ENCODE measurements at places on chromosomes 11 and 22.

- peak; percentile 14 for DNase-seq
Measured at GRCh38 chr11:133078591-133079404, 453.5 kb downstream of the OPCML start.

DNA sequence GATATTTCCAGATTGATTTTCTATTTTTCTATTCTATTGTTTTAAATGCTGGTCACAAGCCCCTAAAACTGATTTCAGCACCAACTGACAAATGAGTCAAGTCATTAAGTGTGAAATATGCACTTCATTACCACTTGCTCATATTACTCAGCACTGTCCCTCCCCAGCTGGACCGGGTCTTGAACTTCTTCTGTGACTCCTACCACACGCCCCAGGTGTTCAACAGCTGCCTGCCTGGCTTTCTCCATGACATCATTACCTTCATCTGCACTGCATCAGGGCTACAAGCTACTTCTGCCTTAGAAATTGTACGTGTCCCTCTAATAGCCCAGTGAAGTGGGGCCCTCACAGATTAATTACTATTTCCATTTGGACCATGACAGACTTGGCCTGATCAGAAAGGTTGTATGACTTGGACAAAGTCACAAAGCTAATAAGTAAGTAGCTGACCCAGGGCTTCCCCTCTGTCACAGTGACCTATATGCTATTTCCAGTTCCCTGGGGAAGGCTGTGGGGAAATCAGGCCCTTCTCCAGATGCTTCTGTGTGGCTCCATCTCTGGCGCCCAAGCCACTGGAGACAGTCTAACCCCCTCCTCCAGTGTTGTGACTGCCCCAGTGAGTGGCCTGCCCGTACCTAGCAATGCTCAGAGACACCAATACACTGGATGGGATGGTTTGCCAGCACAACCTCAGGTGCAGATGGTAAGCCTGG is 18.1 kb downstream of the TBC1D10A start:
- DNase-seq, result peak; percentile 79

DNA sequence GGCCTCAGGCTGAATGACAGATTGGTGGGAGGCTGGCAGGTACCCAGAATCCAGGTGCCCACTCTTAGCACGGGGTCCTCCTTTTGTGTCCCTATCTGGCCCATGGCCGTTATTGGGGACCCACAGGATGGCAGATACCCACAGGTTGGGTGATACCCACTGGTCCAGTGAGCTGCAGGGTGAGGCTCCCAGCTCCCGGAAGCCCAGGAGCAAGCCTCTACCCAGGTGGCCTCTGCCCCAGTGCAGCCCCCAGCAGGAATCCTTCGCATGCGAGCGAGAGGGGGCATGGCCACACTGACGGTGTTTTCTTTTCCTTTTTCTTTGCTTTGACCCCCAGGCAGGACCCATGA is 116.1 kb downstream of the PHF21B start:
- DNase-seq, result no peak

DNA sequence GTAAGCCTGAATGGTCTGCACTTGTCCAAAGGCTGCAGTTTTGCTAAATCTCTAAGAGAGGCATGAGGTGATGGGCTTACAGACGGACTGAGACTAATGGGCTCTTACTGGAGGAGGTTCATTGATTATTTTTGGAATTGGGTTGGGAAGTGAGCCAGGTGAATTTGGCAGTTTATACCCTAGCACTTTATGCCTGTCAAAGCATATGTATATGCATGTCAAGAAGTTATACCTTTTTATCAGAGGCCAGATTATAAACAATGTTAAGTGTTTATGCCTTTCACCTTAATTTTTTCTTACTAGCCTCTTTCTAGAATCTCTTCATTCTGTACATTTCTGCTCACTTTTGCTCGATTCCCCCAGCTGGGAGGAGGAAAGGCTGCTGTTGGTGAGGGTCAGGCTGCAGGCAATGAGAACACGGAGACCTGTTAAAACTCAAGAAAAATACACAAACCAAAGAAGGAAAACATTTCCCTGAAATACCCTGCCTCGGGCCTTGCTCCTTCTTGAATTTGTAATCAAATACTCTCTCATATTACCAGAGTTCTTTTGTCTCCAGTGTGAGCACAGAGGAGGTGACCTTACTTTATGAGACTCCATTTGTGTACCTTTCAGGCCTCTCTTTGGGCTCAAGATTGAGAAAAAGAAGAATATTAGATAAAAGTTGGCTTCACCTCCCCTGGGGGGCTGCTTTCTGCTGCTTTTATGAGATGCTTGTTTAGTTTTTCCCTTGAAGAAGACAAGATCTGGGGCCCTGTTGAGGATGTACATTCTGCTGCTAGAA is 19.6 kb downstream of the NAT10 start:
- no peak for DNase-seq

DNA sequence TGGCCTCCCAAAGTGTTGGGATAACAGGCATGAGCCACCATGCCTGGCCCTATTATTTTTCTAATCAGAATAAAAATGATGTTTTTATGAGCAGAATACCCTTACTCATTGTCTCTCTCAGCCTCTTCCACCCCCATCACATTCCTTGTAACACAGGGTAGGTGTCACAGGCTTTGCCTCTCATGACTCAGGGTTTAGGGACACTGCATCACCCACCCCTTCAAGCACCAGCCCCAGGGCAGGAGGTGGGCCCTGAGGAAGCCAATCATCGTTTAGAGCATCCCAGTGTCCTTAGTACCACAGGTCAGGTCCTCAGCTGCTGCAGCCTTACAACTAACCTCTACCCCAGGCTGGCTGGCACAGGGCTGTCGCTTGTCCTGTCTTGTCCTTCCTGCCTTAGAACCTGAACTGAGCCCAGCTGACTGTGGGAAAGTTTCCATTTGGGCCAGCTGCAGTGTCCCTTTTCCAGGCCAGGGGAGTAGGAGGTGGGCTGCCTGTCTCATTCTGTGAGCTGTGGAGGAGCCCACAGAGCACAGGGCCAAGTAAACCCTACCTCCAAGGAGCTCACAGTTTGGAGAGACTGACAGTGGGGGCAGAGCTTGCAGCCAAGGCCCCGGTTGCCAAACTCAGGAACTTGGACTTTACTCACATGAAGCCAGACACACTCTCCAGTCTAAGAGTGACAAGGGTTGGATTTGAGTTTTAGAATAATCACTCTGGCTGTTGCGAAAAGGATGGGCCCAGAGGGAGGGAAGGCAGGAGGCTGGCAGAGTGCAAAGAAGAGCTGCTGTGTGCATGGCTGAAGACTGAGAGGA is 19.5 kb upstream of the UVRAG start:
- DNase-seq, result no peak

DNA sequence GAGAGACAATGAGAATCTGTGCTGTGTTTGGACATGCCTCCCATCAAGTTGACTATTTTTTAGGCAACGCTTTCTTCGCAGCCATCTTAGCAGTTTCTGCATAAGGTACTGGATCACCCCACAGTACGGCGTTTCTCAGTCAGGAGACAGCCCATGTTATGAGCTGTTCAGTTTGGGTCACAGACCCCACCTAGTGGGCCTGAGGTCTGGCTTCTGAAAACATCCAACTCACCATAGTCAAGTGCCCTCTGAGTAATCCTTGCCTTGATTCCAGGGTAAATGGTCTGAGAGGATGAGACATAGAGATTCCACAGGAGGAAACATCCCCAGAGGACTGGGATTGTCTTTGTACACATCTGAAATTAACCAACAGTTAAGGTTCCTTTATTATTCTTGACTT is 7.2 kb downstream of the BPIFC start:
- no peak for DNase-seq

- DNase-seq, result no peak
Measured at GRCh38 chr11:81241672-81242275, 1491.9 kb downstream of the FAM181B start.

GRCh38 chr11:112811783-112812182 is 149.4 kb upstream of the NCAM1 start:
- DNase-seq, result no peak

DNA sequence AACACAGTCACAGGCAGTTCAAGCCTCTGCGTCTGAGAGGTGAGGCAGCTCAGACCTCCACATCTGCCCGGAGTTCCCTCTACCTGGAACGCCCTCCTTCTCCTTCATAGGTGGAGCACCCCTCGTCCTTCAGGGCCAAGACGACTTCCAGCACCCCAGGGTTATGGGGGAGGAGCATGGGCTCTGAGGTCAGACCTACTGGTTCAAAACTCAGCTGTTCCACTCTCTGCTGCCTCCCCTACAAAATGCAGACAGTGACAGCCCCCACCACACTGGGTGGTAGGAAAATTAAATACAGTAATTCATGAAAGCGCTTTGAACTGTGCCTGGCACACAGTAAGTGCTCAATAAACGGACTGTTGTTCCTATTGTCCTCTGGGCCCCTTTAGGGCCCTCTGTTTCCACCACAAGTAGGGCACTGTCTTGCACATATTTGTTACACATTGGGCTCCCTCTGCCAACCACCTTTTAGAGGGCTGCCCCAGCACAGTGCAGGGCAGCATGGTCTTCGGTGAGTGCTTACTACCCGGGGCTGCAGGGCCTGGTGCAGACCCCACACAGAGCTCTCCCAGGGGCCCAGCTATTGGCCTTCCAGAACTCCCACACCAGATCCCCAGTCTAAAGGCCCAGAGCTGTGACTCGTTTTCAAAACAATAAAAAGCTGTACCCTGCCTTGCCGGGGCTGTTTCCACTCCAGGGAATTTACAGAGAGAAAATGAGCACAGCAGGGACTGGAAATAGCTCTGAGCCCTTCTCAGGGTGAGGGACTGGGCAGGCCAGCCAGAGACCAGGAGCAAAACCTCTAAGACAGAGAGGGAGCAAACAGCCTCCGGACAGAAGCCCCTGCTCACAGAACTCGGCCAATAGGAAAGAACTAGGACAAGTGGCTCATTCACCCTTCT is 2.5 kb downstream of the TMEM184B start:
- DNase-seq, result peak; percentile 51

DNA sequence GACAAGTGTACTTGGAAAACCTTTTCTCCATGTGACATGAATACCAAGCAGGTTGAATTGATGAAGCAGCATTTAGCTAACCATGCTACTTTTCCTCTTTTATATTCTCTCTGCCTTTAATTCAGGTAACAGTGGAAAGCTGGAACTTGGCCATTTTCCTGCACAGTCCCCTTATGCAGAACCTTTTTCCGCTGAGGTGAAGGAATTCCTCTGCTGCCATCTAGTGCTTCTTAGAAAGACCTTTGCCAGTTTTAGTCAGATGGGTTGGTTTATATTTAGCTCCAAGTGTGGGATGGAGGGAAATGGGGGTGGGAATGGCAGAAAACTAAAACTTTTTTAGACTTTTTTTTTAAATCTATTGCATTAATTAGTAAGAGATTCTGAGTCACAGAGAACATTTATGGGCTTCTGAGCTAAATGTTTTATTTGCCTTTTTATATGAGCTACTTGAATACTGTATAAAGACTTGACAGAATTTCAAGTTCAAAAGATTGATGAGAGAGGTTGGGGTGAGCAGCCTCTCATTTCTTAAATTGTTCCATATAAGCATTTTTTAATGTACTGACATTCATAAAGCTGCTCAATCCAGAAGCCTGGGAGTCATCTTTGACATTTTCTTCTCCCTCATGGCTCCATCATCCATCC is 153.9 kb upstream of the ZC3H12C start:
- peak; percentile 86 for DNase-seq

GRCh38 chr11:35232891-35233330 is 93.9 kb downstream of the CD44 start:
- peak; percentile 60 for DNase-seq

GRCh38 chr11:84061726-84062125 is 775.6 kb upstream of the CCDC90B start:
- no peak for DNase-seq

- DNase-seq, result peak; percentile 50
Measured at GRCh38 chr22:41216984-41217383, 11.9 kb downstream of the L3MBTL2 start.

DNA sequence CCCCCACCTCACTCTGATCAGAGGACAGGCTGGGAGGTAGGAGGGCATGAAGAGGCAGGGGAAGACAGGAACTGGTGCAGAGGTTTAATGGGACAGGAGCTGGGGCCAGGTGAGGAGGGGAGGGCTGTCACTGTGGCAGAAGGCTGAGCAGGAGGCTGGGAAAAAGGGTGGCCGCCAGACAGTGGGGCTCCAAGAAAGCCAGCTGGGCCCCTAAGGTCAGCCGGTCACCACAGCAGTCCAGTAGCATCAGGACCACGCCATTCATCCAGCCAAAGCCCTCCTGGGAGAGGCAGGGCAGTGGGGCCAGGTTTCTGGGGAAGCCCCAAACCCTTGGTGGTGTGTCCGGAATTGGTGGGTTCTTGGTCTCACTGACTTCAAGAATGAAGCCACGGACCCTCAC is 8.5 kb upstream of the TREH start:
- DNase-seq, result no peak

- no peak for DNase-seq
Measured at GRCh38 chr22:50213263-50213662, 12.5 kb downstream of the SELENOO start.

DNA sequence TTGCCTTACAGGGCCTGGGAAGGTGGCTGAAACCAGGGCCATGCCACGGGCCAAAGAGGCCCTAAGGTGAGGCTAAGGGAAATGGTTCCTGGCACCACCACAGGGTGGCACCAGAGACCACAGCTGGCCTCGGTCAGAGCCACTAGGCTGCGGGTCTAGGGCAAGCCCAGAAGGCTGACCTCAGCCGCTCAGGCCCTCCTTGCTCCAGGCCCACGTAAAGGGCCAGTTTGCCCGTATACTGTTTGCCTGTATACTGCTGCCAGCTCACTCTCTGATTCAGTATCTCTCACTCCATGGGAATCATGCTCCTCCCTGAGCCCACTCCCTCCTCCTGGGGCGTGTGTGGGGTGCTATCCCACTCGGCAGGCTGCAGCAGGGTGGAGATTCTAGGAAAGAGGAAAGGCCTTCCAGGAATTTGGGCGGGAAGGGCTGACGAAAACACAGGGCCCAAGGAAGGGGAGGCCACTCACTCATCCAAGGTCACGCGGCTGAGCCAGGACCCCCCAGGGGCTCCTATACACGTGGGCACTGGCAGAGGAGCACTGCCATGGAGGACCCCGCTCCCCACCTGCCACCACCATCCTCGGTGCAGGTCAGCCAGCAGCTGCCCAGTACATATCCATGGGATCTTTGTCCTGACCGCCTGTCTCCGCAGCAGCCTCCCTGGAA is 62.4 kb downstream of the NECTIN1 start:
- DNase-seq, result peak; percentile 71

GRCh38 chr11:124938206-124938765 is 2.4 kb upstream of the HEPACAM start:
- DNase-seq, result no peak

GRCh38 chr11:61696602-61697001 is 16.4 kb downstream of the DAGLA start:
- no peak for DNase-seq

All from mesenchymal stem cell (in vitro differentiated cells and primary cell).